ENCODE measurements at places on chromosomes 1 and 21.

GRCh38 chr1:18938707-18939070, 17.8 kb downstream of the IFFO2 start:
- DNase-seq = no peak

GRCh38 chr21:41611966-41612606, 104.1 kb upstream of the TMPRSS2 start:
- DNase-seq = no peak

- DNase-seq = no peak
Observed at GRCh38 chr1:233673261-233673946, 59.5 kb downstream of the KCNK1 start.

DNA sequence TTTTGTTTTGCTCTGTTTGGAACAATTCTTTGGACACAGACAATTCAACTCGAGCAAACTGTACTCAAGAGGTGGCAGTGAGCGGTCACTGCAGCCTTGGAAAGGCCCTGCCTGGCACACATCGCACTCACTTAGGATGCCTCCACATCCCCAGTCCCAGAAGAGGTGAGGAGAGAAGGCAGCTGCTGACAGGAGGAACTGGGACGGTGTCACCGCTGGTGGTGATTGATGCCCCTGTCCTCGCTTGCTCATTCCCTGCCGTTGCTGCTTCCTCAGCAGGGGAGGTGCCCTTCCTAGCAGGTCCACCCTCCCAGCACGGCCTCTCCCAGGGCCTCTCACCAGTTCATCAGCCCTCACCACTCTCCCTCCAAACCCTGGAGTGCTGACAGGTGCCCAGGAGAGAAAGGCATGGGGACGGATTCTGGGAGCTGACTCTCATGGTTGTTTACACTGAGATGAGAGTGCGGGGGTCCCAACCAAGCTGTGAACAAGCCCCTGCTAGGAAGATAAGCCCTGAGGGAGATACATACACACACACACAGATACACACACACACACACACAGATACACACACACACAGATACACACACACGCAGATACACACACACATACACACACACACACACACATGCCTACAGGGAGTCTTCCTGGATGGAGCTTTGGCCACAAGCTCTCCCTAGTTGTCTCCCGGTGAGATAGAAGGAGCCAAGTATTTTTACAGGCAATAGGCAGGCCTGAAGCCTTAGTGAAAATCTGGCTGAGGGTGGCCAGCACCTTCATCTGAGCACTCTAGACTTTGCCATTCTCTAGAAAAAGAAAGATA, 101.1 kb downstream of the CDC7 start:
- no peak for DNase-seq

- no peak for DNase-seq
Observed at GRCh38 chr1:224769452-224770335, 153.6 kb downstream of the CNIH3 start.

GRCh38 chr1:56821462-56821797, 2.2 kb upstream of the FYB2 start:
- DNase-seq = no peak

- DNase-seq = no peak
Observed at GRCh38 chr1:232686346-232686745, 56.4 kb upstream of the SIPA1L2 start.

GRCh38 chr1:160154790-160155189, 3.4 kb downstream of the ATP1A4 start:
- no peak for DNase-seq

GRCh38 chr1:150626150-150626549, 3.3 kb downstream of the ENSA start:
- no peak for DNase-seq

GRCh38 chr1:81558291-81559076, 242.2 kb upstream of the ADGRL2 start:
- DNase-seq = no peak
